ENCODE measurements at places on chromosomes 11 and 22.

DNA sequence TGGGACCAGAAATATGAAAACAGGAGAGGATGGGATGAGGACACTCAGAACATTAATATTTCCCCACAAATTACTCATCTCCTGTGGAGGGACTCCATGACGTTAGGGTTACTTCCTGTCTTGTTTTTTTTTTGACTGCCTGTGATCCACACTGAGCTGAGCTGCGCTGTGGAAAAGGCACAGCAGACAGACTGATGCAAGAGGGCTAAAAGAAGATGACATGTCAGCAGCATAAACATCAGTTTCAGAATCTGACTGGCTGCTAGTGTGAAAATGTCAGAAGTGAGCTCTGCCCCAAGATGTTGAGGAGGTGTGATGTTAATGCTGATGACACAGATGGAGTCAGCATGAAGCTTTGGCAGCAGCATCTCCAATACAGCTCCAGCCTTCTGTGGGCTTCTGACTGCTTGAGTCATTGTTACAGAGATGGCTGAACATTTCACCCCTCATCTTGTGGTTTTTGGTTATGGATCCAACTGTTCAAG is 286.8 kb downstream of the BLID start:
- peak; percentile 39 for DNase-seq

GRCh38 chr11:20933086-20933485 is 263.7 kb downstream of the NELL1 start:
- DNase-seq = no peak

- DNase-seq = no peak
These were observed 27.0 kb downstream of the KCNJ1 start for GRCh38 chr11:128840137-128840536.

- DNase-seq = no peak
These were observed 156.2 kb downstream of the NAV2 start for GRCh38 chr11:19868871-19869270.

GRCh38 chr11:30504468-30504867 is 81.7 kb downstream of the MPPED2 start:
- DNase-seq = no peak

DNA sequence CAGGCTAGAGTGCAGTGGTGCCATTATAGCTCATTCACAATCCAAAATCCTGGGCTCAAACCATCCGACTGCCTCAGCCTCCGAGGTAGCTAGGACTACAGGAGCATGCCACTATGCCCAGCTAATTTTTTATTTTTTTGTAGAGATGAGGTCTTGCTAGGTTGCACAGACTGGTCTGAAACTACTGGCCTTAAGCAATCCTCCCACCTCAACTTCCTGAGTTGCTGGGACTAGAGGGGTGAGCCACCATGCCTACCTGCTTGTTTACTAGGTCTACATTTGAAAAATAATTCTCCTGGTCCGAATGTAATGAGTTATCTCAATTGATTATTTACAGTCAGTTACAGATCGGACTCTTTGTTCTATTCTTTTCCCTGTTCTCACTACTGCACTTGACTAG is 22.0 kb downstream of the TAF1D start:
- no peak for DNase-seq

GRCh38 chr22:45704648-45705047 is 33.0 kb downstream of the ATXN10 start:
- DNase-seq = no peak

GRCh38 chr11:72091292-72091691 is 10.6 kb downstream of the LRRC51 start:
- DNase-seq = peak; percentile 81

Data from femur (tissue), 1 donor.